MG63 (cell line): ENCODE measurements at places on chromosomes 7 and 10. TPM values are rescaled to one million over a fixed set of nuclear protein-coding genes. Genes with fewer than 3 reads are reported as not detected.
A peak's percentile ranks its signal among the peaks of the same experiment; 100 is the strongest.

Gene PRR15
- total RNA-seq = not detected in 2 replicates

- DNase-seq = no peak
Observed at GRCh38 chr7:496528-497295, 22.9 kb downstream of the PDGFA start.

DNA sequence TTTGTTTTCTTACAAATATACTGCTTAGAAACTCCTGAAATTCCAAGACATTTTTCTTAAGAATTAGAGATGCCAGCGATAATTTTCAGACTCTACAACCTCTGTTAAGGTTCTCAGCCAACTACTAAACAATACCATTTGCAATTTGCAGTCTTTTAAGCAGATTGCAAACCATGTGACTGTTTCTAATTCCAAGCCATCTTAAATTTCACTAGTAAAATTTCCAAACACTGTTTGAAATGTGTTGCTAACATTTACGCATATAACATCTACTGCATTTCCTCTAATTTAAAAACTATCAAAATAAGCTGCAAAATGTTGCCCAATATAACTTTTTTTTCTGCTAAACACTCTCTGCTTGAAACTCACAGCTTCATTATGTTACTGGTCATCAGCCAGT lies 56.0 kb upstream of the MACROH2A2 start:
- no peak for DNase-seq

Gene RELN
- 1.3 and 3.1 TPM in 2 replicates for total RNA-seq

Gene NEUROD6
- total RNA-seq = not detected in 2 replicates

DNA sequence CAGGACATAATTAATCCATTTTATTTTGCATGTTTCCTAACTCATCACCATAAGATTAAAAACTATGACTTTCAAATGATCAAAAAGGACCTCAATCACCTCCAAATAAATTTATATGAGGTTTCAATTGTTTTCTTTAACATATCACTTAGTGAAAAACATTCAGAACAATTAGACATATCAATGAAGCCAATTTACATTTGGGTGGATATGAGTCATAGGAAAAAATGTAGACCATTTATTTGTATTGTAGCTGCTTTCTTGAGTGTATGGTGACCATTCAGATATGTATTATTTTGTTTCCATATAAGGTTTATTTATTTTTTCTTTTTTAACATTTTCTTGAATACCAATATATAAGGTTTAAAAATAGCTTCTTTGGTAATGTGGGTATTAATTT lies 13.3 kb upstream of the EXOC6 start:
- no peak for DNase-seq

GRCh38 chr7:31052841-31053601 lies 913 bp downstream of the ADCYAP1R1 start:
- DNase-seq = no peak

- no peak for DNase-seq
Observed at GRCh38 chr7:157265051-157265450, 71.8 kb upstream of the DNAJB6 start.

DNA sequence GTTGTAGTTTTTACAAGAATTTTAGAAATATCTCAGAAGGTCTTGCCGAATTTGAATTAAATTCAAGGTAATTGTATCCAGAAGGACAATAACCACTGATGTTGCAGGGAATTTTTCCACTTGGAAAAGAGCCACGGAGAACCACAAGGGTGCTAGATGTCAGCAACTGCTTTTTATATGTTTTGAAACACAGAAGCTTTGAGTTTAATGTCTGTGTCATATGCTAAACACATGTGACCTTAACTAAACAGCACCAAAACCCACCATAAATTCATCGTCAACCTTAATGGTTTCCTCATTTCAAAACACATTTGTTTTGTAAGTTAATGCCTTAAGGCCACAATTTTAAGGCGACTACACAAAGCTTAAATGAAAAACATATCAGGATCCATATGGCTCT lies 106.9 kb downstream of the COL28A1 start:
- no peak for DNase-seq

DNA sequence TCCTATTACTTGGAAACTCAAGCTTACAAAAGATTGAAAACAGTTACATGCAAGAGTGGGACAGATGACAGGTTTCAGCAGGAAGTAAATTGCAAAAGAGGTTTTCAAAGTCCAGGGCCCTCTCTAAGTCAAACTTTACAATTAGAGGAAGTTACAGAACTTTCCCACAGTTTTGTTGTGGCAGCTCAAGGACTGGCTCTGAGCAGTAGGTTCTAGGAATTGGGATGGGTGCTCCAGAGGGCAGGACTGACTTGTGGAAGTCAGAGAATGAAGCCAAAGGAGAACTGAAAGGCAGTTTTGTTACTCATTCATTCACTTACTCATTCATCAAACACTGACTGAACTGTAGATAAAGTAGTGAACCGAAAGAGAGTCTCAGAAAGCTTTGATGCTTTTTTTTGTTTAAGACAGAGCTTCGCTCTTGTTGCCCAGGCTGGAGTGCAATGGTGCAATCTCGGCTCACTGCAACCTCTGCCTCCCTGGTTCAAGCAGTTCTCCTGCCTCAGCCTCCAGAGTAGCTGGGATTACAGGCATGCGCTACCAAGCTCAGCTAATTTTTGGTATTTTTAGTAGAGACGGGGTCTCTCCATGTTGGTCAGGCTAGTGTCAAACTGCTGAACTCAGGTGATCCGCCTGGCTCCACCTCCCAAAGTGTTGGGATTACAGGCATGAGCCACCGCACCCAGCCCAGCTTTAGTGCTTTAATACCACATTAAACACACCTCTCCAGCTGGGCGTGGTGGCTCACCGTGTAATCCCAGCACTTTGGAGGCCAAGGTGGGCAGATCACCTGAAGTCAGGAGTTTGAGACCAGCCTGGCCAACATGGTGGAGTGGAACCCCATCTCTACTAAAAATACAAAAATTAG lies 66.8 kb upstream of the CCNJ start:
- no peak for DNase-seq

- no peak for DNase-seq
Observed at GRCh38 chr10:132129431-132129830, 57.3 kb upstream of the DPYSL4 start.

Gene FGL2
- total RNA-seq = not detected in 2 replicates

DNA sequence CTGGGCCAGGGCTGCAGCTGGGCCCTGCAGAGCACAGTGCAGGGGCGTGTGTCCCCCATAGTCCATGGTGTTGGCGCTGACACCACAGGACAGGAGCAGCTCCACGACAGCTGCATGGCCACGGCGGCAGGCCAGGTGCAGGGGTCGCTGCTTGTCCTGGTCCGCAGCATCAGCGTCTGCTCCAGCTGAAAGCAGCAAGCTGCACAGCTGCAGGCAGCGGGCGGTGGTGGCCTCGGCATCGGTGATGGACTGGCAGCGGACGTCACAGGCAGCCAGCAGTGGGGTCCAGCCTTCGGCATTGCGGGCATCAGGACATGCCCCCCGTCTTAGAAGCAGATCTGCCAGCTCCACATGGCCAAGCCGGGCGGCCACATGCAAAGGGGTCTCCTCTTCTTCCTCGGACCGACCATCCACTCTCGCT lies 6.0 kb downstream of the ASB10 start:
- no peak for DNase-seq

Gene SRRM3
- 1.2 and 1.4 TPM in 2 replicates for total RNA-seq

Gene OR13A1
- not detected in 2 replicates for total RNA-seq

Gene RNF148
- total RNA-seq = not detected in 2 replicates

GRCh38 chr10:110876000-110876399 lies 4.3 kb downstream of the PDCD4 start:
- no peak for DNase-seq

Gene NOD1
- total RNA-seq = 2.1 and 2.5 TPM in 2 replicates

DNA sequence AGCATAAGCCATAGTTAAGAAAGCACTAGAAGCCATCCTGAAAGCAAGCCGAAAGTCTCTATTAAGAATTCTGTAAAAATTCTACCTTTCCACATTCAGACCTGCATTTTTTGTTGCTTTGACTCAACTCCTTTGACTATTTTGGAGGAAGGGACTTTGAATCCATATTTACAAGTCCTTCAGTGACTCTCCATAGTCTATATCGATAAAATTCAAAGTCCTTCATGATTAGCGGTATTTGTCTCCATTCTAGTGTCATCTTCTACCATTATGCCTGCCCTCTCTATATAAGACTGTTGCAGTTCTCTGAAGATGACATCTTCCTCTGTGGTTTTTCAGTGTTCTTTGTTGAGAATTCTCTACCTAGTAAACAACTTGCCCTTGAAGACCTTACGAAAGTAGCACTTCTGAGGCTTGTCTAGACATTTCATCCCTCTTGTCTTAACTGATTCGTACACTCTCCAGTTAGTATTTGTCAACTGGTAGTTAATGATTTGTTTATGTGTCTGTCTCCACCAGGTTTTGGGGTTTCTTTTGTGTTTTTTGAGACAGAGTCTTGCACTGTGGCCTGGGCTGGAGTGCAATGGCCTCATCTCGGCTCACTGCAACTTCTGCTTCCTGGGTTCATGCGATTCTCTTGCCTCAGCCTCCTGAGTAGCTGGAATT lies 1.7 kb downstream of the CCSER2 start:
- no peak for DNase-seq

- DNase-seq = no peak
Observed at GRCh38 chr10:79256264-79256806, 90.9 kb upstream of the PPIF start.

DNA sequence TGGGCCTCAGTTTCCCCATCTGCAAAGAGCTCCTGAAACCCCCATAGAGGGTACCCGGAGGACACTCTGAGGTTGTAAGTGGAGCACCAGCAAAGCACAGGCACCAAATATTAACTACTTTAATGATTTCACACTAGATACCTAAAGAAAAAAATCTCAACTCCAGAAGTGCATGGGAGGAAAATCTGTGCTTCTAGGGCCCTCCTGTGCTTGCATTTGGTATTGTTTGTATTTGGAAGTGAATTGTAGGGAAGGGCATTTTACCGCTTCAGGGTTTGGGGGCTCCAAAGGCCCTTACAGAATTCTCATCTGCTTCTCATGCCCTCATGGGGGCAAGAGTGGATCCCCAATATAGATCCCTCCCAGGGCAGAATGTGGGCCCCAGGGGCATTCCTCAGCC lies 22.4 kb upstream of the DRGX start:
- no peak for DNase-seq

DNA sequence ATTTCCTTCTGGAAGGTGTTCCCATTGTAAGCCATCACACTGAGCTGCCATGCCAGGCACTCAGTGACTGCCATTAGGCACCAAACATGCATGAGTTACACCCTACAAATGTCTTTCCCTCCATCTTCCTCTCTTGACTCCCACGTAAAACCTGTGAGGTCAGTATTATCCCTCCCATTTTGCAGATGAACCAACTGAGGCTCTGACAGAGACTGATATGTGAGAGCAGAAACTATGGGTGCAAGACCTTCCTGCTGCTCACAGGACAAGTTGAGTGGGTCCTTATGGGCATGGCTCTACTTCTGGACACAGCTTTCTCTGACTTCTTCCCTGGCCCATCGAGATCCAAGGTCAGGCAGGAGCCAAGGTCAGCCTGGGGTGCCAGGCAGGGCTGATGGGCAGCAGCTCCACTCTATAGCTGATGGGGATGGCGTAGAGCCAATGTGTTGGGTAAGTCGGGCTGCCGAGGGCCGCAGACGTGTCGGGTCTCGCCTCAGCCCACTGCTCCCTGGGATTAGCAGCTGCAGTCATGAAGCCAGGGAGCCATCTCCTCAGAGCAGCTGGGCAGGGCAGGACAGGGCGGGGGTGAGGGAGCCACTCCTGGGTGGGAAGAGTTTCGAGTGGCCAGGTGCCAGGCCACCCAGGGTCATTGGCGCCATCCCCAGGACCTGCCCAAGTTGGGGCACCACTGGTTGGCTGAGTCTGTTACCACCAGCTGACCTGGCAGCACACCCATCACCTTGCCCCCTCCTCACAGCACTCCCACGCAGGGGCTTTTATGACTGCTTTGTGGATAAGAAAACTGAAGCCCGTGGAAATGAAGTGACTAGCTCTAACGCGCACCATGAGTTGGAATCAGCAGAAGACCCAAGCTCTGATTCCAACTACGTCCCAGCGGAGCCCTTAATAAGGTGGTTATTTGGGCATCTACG lies 117.8 kb upstream of the ZMIZ1 start:
- DNase-seq = peak; percentile 88

GRCh38 chr10:52313256-52313932 lies 687 bp upstream of the DKK1 start:
- no peak for DNase-seq

DNA sequence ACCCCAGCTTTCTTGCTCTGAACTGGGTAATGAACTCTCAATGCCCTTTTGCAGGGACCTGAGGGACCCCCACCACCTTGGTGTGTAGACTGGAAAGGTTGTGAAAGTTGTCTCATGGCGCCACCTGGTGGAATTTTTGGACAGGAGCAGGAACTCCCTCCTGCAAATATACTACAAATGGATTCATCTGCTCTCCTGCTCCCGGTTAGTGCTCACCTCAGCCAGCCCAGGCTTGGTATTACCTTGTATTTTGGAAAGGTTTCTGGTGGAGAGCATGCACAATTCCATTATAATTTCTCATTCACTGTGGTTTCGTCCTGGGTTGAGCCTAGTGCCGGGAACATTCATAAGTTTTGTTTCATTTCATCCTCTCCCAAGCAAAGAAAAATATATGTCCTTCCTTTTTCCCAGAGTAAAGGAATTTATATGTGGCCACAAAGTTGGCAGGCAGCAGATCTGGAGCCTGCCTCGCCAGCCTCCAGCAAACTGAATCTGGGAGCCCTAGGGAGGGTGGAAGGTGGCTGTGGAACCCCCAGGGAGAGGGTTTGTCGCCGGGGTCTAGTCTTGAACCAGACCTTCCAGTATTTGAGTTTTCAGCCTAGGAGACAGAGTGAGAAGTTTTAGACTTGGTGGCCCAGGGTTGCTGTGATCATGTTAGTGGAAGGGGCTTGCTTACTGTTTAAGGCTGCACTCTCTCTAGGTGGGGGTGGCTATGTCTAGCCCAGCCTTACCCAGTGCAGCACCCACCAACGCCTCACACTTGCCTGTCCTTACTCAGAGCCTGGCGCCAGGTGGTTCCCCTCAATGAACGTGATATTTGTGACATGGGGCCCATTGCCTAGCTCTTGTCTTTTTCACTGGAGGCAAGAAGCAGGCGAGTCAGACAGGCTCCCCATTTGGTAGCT lies 9.5 kb downstream of the FAM241B start:
- DNase-seq = peak; percentile 34

Gene NCF1
- not detected in 2 replicates for total RNA-seq

DNA sequence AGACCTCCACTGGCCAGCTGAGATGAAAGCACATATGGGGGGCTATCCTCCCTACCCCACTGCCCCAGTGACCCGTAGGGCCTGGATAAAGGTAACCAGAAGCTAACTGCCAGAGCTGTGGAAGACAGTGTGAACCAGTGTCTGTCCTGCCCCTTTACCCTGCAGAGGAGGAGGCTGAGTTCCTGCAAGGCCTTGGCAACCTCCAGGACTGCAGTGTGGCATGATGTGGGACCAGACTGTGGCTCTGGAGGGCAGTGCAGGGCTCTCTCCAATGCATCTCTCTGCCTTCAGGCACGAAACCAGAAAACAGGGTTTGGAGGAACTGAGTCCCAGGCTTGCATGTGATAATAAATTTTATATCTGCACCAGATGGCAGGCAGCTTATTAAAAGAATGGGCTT lies 93.1 kb downstream of the EPC1 start:
- no peak for DNase-seq

- DNase-seq = peak; percentile 21
Observed at GRCh38 chr7:90661290-90662151, 65.4 kb downstream of the CDK14 start.
